ENCODE measurements at places on chromosomes 3 and 15.

DNA sequence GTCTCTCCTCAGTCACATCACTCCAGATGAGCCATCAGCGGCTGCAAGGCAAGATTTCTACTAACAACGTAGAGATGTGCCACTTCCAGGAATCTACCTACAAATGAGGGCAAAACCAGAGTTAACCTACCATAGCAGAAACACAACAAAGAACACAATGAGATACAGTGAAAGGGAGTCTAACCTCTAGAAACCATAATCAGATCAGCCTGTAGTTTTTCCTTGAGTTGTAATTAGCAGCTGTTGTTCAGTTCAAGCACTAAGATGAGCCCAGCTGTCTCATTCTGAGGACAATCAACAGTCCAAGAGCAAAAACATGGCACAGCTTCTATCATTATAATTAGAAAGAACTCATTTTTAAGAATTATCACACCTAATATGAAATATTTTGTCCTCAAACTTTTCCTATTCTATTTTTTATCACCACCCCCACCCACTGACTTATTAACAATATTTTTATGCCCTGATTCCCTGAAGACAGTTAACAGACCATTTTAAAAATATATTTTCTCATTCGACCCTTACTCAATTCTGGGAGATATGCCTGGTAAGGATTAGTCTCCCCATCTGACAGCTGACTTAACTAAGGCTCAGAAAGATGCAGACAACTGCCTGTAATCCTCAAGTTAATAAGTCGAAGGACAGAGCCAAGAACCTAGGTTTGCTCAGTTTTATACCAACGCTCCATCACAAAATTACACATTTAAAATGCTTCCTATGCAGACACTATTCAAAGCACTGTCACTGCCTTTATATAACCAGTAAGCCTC lies 50.1 kb downstream of the MAGI1 start:
- DNase-seq: no peak

DNA sequence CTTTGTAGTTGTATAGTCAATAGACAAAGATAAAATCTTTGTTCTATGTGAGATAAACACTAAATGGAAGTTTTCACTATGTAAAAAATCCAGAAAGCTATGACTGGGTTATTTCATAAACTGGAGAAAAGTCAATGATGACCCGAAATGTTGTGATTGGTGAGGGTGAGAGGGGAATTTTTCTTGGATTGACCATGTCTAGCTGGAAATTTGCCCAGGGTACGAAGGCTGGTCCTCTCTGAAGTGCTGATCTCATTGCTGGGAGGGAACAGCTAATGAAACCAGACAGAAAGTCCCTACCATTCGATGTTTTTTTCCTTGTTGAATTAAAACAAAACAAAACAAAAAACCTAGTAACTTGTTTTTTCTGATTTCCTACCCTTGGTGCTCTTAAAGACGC lies 14.3 kb downstream of the TPRG1 start:
- no peak for DNase-seq

- DNase-seq: no peak
Measured at GRCh38 chr15:65902373-65902772, 33.1 kb downstream of the RAB11A start.

DNA sequence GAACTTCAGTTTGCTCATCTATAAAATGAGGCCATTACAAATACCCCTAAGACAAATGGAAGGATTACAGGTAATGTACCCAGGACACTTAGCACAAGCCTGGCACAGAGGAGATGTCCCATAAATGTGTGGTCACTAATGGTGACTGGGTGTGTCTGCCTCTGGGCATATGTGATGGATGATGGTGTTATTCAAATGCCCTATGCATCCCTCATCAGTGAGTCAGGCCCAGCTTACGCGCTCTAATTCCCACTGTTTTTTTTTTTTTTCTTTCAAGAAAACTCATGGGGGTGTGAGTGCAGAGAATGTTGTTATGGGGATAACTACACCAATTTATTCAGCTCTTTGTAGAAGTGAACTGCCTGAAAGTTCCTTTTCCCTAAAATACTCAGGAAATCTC lies 23.6 kb upstream of the KIF23 start:
- DNase-seq: no peak

DNA sequence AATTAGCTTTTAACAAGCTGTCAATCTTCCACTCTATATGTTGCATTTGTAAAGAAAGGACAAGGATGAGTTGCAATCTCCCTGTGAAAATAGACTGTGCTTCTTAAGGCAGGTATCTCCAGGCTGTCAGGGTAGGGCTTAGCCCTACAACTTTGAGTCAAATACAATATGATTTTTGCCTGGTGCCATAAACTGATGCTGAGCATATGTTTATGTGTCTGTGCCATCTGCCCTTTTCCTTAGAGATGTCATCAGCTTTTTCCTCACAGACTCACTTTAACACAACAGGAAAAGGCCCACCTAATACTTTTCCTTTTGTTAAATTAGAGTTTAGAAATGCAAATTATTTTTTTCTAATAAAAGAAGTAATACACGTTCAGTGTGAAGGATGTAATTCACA lies 548.3 kb downstream of the NLGN1 start:
- no peak for DNase-seq

GRCh38 chr3:38255627-38256026 lies 10.0 kb upstream of the SLC22A13 start:
- no peak for DNase-seq

DNA sequence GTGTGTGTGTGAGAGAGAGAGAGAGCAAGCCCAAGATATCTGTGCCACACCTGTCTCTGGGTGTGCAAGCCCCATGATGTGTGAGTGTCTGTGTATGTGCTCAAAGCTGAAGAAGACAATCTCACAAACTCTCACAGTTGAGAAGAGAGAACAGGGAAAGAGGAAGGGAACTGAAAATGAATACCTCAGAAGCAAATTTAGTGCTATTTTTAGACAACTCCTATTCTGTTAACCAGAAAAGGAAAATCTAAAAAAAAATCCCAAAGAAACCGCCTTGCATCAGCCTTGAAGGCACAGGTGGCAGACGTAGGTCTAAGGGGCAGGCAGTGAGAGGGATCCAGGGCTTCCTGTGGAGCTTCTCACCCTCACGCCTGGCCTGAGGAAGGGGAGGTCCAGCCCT lies 47.8 kb downstream of the ATP2B2 start:
- DNase-seq: no peak

GRCh38 chr15:58362262-58362922 lies 69.4 kb upstream of the LIPC start:
- no peak for DNase-seq

GRCh38 chr15:36748366-36749115 lies 169.1 kb downstream of the CDIN1 start:
- DNase-seq: no peak
